ENCODE measurements at places on chromosomes 13 and 19.
A peak's percentile ranks its signal among the peaks of the same experiment; 100 is the strongest.

DNA sequence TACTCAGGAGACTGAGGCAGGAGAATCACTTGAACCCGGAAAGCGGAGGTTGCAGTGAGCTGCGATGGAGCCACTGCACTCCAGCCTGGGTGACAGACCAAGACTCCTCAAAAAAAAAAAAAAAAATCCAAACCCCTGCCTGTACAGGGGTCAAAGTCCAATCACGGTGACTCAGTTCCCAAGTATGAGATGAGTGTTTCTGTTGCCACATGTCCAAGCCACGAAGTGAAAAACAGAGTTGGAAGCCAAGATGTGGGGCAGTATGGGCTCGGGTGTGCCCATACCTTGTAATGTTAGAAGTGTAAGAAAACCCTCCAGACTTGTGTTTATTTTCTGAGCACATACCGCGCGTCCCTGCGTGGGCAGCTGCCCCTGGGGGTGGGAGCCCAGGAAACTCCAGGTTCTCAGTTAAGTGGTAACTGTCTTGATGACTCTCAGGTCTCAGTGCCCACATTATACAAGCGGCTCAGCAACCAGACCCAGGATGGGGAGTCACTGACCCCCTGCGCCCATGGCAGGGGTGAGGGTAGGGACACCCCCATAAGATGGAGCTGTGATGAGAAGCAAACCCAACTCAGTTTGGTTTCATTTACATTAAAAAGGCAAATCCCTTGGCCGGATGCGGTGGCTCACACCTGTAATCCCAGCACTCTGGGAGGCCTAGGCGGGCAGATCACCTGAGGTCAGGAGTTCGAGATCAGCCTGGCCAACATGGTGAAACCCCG, 1.2 kb upstream of the GPX4 start:
- DNase-seq = no peak

- no peak for DNase-seq
These were observed 144.7 kb upstream of the KLF12 start for GRCh38 chr13:74278901-74279300.

DNA sequence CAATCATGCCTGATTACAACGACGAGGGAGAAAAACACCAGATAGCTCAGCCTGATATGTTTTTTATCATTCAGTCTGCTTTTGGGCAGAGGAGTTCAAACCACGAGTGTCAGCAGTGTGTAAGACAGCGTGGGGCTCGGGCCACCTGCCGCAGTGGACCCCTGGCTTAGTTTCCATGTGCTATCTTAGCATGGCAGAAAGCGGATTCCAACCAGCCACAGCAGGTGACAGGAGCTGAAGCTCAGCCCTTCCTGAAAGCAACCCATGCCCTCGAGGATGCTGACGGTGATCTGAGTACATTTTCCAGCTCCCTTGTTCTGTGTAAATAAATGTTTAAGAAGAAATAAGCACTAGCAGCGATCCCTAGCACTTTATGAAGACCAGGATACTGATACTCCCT, 32.2 kb upstream of the MBNL2 start:
- DNase-seq = no peak

DNA sequence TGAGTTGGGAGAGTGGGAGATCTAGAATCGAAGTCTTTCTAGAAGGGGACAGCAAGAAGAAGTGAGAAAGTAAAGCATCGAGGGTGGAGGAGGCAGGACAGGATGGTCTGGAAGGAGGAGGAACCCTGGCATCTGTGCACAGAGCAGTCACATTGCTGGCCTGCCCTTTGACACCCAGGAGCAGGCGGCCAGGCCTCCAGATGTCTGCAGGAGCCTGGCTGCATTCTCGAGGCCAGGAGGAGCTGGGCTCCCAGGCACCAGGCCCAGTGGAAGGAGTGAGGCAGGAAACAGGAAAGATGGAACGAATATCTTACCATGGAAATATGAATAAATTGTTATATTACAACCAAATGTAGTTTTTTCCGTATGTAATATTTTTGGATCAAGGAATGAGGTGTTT, 27.7 kb upstream of the ARGLU1 start:
- no peak for DNase-seq

DNA sequence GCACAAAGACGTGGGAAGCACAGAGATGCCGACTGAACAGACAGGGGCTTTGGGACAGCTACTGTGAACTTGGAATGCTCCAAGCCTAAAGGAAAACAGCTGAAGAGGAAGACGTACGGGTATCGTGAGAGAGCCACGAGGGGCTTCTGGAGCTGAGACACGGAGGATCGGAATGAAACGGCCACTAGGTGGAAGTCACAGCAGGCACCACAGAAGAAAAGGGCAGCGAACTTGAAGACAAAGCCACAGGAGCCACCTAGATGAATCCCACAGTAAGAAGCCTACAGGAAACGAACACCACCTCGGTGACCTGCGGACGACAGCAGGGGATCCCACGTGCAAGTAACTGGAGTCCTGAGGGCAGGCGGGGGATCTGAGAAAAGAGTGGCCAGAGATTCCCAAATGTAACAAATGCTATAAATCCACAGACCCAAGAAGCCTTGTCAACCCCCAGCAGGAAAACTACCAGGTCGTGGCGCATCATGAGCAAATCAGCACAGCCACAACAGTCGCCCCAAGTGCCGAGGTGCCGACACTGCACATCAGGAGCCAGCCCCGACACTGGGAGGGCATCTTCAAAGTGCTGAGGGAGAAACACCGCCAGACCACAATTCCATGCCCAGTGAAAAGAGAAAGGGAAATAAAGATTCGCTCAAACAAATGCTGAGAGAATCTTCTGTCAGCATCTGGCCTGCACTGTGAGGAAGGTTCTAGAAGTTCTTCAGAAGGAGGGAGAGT, 39.3 kb upstream of the ISYNA1 start:
- no peak for DNase-seq

DNA sequence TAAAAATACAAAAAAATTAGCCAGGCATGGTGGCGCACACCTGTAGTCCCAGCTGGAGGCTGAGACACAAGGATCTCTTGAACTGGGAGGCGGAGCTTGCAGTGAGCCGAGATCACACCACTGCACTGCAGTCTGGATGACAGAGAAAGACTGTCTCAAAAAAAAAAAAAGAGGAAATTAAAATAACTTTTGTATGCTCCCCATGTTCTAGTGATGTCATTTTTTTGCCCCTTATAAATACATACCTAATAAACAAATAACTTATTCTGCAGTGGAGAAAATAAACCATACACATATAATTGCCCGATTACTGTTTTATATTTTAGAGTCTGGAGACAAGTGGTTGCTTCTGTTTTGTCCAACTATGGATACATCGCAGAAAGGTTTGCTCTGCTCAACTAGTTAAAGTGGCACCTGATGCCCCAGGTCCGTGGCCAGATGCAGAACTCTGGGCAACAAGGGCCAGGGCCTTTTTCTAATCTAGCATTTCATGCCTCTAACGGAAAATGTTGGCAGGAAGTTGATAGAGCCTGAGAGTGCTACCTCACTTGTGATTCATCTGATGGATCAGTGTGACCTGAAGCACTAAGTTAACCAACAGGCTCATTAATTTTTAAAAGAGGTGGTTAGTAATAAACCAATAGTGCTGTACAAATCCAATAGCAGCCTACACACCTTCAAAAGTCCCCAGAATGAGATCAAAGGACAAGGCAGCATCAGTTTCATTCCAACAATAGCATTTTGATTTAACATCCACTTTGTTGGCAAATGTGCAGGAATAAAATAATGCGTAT, 18.8 kb downstream of the UBE2L5 start:
- DNase-seq = no peak

DNA sequence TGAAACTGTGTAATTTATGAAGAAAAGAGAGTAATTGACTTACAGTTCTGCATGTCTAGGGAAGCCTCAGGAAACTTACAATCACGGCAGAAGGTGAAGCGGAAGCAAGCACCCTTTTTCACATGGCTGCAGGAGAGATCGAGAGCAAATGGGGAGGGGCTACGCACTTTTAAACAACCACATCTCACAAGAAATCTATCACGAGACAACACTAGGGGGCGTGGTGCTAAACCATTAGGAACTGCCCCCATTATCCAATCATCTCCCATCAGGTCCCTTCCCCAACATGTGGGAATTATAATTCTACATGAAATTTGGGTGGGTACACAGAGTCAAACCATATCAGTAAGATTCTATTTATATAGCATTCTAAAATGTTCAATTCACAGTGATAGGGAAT, 114.8 kb upstream of the TRPC4 start:
- no peak for DNase-seq

- no peak for DNase-seq
These were observed 6.7 kb downstream of the DDX39A start for GRCh38 chr19:14412324-14412995.

- no peak for DNase-seq
These were observed 21.7 kb upstream of the C1QTNF9B start for GRCh38 chr13:23919006-23919405.

- DNase-seq = no peak
These were observed 155.1 kb downstream of the GGACT start for GRCh38 chr13:100433475-100433874.

DNA sequence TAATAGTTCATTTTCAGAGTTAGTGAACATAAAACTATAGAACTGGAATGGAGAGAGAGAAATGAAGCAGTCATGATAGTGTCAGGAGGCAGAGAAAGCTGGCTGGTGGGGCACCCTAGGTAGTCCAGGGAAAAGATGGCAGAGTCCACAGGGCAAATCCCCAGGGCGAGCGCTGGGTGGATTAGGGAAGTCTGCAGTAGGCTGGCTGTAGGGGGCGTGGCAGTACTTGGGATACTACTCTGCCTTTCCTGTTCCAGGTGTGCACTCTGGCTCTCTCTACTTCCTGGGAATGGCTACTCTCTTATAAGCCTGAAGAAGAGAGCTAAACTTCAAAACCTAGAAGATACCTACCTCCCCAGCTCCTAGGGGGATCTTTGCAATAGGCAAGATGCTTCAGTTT, 232.9 kb upstream of the SLC10A2 start:
- DNase-seq = no peak

- no peak for DNase-seq
These were observed 351.7 kb upstream of the ARGLU1 start for GRCh38 chr13:106919638-106920037.

DNA sequence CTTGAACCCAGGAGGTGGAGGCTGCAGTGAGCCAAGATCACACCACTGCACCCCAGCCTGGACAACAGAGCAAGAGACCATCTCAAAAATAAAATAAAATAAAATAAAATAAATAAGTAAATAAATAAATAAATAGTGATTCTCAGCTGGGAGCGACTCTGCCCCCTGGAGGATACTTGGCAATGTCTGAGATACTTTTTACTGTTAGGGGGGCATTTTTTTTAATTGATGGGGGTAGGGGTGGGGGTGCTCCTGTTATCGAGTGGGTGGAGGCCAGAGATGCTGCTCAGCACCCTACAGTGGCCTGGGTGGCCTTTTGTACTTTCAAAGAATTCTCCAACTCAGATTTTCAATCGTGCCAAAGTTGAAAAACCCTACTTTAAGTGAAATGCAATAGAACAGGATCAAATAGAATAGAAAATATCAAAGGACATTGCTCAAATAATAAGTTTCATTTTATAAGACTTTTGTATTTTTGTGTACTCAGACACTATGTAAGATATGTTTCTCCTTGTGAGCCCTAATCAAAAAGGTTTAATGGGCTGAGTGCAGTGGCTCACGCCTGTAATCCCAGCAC, 7.1 kb upstream of the CLPP start:
- no peak for DNase-seq

DNA sequence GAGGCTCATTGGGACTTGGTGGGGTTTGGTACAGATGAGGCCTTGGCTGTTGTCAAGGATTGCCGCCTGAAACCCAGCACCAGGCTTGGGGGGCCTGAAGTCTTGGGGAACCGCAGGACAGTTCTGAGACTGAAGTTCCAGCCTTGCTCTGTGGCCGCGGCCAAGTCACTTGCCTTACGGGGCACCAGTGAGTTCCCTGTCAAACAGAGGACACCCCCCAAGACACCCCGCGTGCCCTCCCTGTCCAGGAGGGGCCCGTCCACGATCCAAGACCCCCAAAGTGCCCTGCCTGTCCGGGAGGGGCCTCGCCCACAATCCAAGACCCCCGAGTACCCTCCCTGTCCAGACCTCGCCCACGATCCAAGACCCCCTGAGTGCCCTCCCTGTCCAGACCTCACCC, 2.5 kb downstream of the CDC34 start:
- DNase-seq = no peak

GRCh38 chr13:114268344-114269280, 12.8 kb upstream of the UPF3A start:
- DNase-seq = no peak

DNA sequence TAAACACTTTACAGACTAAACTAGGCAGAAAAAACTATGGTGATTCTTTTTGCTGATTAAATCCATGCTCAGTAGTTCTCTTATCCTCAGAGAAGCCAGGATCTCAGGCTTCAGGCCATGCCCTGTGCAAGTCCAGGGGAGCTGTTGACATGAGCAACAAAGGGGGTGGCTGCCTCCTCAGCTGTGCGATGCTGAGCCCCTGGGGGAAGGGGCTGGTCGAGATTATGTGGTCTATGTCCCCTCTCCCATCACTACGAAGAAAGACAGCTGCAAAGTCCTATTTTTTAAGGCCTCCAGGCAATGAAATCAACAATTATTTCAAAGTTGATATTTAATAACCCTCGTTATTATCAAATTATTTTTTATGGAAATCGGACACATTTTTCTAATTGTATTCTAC, 37.0 kb downstream of the IRS2 start:
- no peak for DNase-seq

GRCh38 chr19:13633109-13633508, 126.8 kb upstream of the CACNA1A start:
- DNase-seq = no peak

GRCh38 chr19:41131186-41131585, 17.0 kb downstream of the CYP2F1 start:
- DNase-seq = no peak

GRCh38 chr13:74682746-74683145, 548.5 kb upstream of the KLF12 start:
- no peak for DNase-seq

DNA sequence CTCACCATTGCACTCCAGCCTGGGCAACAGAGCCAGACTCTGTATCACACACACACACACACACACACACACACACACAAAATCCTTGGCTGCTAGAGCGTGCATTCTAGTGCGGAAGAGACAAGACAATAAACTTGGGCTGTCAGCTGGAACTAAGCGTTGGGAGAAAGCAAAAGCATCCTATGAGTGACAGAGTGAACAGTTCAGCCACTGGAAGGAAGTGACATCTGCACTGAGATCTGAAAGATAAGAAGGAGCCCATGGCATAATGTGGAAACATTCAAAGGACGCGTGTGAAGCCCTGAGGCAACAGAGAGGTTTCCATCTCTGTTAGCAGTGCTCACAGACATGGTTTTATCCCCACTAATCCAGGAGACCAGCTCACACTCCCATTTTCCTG, 3.5 kb upstream of the SLC1A5 start:
- peak; percentile 18 for DNase-seq

DNA sequence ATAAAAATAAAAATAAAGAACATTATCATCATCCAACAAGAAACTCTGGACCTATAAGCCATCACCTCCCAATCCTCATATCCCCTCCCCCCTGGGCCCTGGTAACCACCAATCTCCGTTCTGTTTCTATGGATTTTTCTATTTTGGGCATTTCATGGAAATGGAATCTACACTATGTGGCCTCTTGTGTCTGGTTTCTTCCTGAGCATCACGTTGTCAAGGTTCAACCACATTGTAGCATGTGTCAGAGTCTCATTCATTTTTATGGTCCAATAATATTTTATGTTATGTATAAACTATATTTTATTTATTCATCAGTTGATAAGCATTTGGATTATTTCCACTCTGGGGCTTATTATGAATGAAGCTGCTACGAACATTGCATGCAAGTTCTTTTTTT, 26.9 kb downstream of the SULT2B1 start:
- DNase-seq = no peak
